Fibroblast of skin of scalp (primary cell): ENCODE measurements at places on chromosomes 2 and 18.

GRCh38 chr2:667332-667999, 9.7 kb downstream of the TMEM18 start:
- DNase-seq, result peak; percentile 53

DNA sequence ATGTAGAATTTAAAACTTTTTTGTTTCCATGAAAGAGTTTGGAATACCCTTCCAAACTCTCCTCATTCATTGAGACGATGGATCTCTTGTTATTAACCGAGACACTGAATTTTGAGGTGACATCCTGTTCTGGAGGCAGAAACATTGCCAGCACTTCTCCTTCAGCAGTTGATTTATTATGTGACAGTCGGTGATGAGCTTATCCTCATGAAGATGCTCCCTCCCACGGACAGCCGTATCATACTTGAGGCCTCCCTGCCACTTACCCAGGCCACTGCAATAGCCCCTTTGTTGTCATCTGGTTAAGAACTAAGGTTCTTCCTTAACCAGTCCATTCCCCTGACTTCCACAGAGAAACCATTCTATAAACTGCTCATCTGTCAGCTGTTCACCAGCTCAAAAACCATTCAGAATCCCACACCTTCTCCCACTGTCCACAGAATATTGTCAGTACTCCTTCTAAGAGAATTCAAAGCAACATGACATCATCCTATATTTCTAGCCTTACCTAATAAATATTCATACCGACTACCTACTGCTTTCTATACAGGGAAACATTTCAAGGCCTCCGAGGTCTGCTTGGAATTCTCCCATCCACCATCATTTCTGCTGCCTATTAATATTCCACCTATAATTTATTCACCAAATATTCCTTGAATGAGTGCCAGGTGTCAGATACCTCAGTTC, 139.0 kb upstream of the TRIB2 start:
- no peak for DNase-seq

DNA sequence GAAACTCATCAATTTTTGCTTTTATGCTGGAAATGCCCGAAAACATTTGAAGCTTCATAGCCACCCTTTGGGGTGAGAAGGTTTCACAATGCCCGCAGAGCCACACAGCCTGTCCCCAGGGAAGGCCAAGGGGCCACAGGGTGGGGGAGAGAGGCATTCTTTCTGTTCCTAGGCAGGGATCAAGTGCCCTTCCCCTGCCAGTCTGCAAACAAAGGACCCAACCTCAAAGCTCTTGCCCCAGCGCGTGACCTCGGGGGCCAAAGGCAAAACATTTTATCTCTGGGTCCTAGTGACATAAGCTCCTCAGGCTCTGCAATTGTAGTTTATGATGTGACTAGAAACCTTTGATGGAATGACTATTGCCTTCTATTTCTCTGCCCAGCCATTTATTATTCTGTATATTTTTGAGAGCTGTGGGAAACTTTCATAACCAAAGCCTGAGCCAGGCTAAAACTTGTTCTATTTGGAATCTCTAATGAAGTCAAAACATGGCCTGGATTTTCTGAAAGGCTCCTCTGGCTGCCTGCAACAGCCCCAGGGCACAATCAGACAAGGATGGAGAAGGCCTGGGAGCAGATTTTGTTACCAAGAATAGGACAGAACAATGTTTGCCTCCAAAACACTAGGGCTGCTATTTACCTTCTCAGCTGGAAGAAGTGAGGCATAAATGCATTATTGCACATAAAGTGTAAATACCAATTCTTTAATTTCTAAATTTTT, 137.2 kb upstream of the KCTD1 start:
- DNase-seq, result no peak

DNA sequence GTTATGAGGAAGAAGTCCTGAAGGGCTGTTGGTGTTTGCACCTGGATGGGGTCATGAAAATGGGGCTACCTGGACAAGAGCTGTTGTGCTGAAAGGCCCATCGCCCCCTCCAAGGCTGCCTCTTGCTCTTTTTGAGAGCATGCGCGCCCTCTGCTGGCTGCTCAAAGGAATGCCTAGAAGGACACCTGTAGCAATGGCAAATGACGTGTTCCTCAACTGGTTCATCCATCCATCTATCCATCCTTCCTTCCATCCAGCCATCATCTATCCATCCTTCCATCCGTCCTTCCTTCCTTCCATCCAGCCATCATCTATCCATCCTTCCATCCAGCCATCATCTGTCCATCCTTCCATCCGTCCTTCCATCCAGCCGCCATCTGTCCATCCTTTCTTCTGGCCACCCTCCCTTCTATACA, 17.2 kb upstream of the RPL31 start:
- peak; percentile 73 for DNase-seq

- DNase-seq, result peak; percentile 37
Observed at GRCh38 chr18:3547891-3548615, 98.1 kb downstream of the TGIF1 start.

DNA sequence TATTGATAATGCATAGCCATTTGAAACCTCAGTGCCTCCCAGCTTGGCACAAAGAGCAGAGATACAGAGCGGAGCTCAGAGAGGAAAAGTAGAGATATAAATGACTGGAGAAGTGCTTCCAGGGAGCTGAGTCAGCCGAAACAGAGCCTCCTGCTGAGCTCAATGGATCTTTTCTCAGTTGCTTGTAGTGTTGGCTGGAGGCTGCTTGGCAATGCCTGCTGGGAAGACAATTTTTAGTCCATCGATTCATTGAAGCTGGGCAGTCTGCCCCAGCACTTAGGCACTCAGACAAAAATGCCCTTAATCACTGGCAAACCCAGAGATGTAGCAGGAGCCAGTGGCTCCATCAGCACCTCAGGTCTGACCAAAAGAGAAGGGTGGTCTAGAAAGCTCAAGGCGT, 81.3 kb upstream of the SETBP1 start:
- peak; percentile 72 for DNase-seq

DNA sequence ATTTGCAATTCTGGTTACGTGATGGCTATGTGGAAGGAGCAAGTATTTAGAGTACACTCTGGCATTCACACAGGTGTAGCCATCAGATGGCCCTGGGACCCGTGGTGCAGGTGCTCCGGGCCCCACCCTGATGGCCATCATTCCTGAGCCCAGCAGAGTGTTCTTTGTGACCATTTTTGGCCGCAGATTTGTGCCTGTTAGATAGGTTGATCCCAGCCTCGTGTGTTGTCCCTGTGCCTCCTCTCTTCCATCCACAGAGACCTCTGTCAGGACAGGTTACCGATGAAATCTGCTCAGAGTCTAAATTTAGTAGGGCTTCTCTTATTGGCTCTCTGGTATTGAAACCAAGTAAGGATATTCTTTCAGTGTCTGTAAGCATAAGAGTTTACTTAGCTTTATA, 33.9 kb downstream of the MAPRE2 start:
- no peak for DNase-seq

- DNase-seq, result no peak
Observed at GRCh38 chr2:198440833-198441232, 636.4 kb downstream of the PLCL1 start.

DNA sequence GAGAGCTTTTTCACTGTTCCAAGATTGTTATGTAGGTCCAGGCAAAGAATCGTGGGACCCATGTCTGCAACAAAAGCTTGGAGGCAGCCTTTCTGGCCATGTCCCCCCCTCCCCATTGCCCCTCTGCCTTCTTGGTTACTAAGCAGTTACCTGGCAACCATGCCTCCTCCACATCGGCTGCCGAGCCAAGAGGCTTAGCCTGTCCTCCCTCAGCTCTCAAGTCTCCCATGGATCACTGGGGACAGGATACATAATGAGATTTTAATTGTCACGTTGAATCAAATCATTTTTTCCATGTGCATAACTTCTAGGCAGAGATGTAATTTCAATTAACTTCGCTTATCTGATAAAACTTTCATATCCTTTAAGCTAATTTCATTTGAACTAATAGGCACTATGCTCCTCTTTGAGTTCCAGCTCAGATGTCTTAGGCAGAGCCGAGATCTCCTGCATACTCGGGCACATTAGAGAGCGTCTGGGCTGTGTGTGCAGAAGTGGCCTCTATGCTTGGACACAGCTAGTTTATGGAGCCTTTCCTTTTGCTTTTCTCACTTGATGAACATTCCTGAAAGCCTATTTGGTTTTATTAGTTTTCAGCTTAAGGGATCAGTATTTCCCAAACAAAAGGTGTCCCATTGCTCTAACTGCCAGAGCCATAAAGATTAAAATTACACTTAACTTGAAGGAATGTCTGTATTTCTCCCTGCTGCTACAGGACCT, 80.7 kb downstream of the LYPD1 start:
- no peak for DNase-seq
